ENCODE measurements at places on chromosomes 3 and 15.

- no peak for DNase-seq
These were observed 576.2 kb upstream of the KCNMB2 start for GRCh38 chr3:177960014-177960413.

DNA sequence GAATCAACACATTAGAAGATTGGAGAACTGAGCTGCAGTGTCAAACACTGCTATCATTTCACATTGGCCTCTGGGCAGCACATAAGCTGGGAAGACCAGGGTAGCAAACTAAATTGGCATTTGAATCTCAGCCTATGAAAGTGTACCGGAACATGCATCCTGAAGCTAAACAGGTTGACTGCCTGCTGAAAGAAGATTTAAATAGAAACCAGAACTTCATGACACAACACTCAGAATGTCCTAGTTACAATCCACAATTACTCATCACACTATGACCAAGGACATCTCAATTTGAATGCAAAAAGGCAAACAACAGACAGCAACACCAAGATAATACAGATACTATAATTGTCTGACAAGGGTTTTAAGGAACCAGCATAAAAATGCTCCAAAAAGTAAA is 26.2 kb downstream of the TM2D3 start:
- DNase-seq: no peak

DNA sequence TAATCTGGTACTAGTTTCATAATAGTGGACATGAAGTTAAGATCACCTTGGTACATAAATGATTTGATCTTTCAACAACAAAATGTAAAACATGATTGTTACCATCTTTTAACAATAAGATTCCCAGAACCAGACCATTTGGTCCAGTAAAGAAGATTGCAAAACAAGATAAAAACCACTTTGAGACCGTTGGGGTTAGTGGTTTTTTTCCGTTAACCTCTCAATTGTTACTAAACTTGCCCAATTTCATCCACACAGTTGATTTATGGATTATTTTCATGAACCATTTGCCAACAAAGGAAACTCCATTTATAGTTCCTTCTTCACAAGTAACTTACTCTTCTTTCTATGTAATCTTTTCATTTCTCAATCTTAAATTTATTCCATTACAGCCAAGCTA is 53.8 kb downstream of the ATP8B4 start:
- DNase-seq: no peak

GRCh38 chr3:53134631-53135232 is 4.5 kb upstream of the RFT1 start:
- peak; percentile 67 for DNase-seq

- no peak for DNase-seq
These were observed 10.7 kb downstream of the MB21D2 start for GRCh38 chr3:192906940-192907339.

DNA sequence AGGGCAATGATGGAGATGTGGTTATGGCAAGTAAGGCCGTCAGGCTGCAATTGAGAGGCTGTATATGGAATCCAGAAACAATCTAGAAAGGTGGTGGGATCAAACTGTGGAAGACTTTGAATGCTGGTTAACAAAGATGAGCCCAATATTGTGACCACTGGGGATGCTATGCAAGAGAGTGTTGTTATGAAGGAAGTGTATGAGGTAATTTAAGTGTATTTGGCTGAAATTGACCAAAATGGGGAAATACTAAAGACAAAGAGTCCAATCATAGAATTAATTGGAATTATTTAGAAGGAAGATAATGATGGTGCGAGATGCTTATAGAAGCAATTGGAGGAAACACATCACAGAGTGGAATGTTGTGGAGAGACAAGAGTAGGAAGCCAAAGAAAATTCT is 24.5 kb downstream of the BTLA start:
- DNase-seq: no peak

- no peak for DNase-seq
These were observed 549 bp upstream of the SOX14 start for GRCh38 chr3:137763594-137763938.

DNA sequence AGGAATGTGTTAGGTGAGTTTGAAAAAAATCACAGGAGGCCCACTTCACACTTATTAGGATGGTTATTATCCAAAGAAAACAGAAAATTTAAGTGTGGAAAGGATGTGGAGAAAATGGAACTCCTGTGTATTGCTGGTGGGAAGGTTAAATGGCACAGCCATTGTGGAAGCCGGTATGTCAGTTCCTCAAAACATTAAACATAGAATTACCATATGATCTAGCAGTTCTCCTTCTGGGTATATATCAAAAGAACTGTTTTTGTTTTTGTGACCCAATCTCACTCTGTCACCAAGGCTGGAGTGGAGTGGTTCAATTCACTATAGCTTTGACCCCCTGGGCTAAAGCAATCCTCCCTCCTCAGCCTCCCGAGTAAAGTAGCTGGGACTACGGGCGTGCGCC is 10.4 kb upstream of the ZFYVE19 start:
- DNase-seq: no peak

GRCh38 chr3:187193181-187193580 is 4.1 kb upstream of the RTP1 start:
- no peak for DNase-seq

DNA sequence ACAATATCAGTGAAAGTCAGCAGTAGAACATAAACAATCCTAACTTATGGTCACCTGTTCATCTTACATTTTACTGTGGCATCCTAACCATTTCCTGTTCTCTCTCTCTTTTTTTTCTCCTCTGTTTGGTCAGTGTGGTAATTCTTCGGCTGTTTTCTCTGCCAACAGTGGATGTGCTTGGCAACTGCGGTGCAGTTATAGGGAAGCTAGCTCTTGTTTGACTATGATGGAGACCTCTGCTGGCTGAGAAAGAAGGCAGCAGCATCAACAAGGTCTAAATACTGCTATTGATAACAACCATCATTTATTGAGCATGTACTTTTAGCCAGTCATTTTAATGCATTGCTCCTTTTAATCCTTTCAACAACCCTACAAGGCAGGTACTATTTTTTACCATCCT is 723 bp upstream of the DRD3 start:
- peak; percentile 14 for DNase-seq

DNA sequence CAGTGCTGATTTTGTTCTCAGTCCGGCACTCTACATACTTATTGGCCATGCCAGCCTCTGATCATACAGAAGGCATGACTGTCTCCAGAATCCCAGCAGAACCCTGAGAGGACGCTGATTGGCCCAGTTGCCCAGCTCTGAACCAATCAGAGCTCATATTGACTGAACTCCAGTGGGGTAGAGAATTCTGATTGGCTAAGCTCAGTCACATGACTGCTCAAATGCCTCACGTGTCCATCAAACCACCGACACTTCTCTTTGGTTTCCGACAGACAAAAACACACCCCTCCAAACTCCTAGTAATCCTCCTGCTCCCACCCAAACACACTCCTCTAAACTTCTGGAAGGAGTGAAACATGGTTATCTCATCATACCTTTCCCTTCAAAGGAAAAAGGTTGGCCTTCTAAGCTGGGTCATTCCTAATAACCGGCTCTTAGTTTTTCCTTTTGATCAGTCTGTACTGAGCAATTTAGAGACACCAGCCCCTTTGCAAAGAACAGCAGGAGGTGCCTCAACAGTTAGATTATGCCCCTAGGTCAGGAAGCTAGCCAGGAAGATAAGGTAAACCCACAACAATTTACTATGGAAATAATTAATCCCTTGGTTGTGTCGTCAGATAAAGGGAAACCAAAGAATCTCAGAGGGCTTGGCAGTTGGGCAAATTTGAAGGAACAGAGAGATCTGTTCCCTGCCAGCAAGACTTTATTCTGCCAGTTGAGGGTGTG is 187.8 kb downstream of the TLE3 start:
- DNase-seq: peak; percentile 3

DNA sequence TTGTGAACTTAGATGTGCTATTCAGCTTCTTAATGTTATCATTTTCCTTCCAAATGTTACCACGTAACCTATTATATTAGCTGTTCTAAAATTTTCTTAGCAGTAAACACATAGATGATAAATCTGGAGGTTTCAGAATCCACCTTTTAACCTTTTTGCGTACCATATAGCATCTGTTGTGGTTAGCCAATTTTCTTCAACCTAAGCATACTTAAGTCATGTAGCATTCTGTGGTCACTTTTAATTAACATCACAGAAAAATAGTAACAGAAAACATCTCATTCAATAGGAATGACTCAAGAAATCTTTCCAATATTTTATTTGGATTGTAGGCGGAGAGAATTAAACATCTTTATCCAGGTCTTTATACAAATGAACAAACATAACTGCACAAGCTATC is 1465.3 kb upstream of the GBE1 start:
- no peak for DNase-seq

GRCh38 chr15:34987609-34988026 is 469 bp downstream of the ZNF770 start:
- DNase-seq: no peak

GRCh38 chr3:144487011-144487410 is 515.4 kb downstream of the DIPK2A start:
- no peak for DNase-seq

GRCh38 chr3:42961633-42962032 is 17.5 kb upstream of the GASK1A start:
- DNase-seq: peak; percentile 52

GRCh38 chr15:71807691-71808091 is 2.7 kb upstream of the NR2E3 start:
- no peak for DNase-seq

DNA sequence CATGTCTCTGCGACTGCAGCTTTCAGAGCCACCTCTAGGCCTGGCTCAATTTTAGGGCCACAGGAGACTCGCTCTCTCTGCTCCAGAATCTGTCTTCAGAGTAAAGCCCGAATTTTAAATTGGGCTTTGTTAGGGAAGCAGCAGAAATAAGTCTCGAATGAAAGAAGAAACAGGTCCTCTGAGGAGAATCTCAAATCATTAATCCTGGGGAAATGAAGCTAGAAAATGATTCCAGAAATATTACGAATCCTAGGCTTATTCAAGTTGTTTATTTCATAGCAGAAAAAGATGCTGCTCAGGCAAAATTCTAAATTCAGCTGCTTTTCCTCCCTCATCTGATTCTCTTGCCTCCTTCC is 114.2 kb upstream of the THBS1 start:
- DNase-seq: no peak

DNA sequence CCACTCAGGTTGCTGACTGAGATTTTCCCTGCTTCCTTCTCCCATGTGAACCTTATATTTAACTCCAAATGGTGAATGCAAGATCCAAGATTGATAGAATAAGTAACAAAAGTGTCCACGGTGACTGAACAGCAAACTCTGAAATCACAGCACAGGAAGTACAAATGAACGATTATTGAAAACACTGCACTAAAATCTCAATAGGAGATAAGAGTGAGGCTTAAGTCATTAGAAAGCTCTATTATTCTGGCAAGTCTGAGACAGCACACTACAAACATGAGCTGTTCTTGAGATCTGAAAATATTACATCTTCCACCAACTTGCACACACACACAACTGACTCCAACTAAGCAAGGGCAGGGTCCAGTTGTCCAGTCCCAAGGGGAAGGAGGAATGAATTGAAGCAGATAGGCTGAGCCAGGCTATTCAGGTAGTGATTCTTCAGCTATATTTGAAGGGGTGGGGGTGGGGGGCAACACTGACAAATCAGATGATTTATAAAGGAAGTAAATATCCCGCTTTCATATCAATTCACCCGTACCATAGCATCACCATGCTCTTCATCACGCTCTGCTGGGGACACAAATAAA is 2.9 kb downstream of the ZNF385D start:
- no peak for DNase-seq

DNA sequence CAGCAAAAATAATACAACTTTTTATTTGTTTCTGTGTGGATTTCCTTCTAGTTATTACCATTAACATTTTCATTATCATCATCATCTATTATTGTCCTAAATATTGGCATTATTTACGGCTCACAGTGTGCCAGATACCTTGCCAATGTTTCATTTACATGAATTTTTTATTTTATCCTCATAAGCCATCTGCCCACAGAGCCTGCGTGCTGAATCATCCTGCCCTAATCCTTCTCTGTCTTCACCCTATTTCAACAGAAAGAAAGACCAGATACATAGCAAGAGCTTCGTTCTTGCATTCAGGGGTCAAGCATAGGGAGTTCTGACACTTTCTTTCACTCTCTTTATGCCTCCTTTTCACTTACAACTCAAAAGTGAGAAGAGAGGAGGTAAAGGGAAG is 82.0 kb downstream of the KCNMB2 start:
- peak; percentile 62 for DNase-seq

DNA sequence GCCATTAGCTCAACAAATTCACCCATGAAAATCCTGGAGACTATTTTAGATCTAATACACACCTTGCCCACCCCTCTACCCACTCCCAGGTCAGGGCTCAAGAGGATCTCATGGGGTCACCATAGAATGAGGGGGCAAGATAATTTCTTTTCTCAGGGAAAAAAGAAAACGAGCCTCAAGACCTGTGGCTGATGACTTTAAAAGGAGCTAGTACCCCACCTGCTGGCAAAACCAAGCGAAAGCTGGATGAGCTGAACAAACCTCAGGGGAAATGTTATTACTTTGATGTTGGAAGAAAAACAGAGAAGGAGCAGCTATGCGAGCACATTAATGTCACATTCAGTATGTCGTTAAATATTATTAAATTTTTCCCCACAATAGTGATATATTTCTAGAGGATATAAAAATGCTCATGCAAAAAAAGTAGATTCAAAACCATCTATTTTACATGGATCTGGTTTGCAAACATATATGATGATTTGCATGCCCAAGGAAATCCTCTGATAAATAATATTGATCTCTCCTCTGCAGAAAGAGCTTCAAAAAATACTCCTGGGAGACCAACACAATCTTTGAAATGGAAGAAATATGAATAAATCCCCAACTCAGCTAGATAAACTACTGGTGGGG is 37.7 kb downstream of the PLD1 start:
- peak; percentile 82 for DNase-seq

GRCh38 chr15:63344731-63345390 is 36.8 kb downstream of the CA12 start:
- DNase-seq: peak; percentile 83

- DNase-seq: peak; percentile 55
These were observed 58.1 kb upstream of the FOXP1 start for GRCh38 chr3:71641674-71642073.

GRCh38 chr3:11010426-11011165 is 18.0 kb downstream of the SLC6A1 start:
- no peak for DNase-seq

DNA sequence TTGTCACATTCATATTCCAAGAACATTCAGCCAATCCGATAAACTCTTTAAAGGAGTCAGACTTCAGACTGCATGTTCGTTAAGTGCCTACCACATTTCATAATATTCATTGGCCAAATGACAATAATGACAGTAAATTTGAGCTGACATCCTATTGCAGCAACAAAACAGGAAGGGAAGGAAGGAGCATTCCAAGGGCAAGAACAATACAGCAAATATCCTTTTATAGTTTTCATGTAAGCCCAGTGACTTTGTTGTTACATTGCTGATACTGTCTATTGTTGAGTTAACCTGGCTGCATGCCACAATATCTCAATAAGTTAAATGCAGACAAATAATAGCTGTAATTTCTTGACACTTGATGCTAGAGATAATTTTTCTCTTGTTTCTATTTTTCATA is 16.4 kb upstream of the CBLB start:
- no peak for DNase-seq

Data from erythroblast (primary cell).